ENCODE measurements at places on chromosomes 1 and 21. TPM values are rescaled to one million over a fixed set of nuclear protein-coding genes. Genes with fewer than 3 reads are reported as not detected.

HORMAD1 gene
- total RNA-seq, result 1.2 TPM

NPL gene
- total RNA-seq, result 16.2 TPM

AK5 gene
- total RNA-seq, result 6.9 TPM

ADAMTS5 gene
- 20.4 TPM for total RNA-seq

GREM2 gene
- total RNA-seq, result 1.2 TPM

GUCA2A gene
- total RNA-seq, result not detected

ZNF697 gene
- 3.7 TPM for total RNA-seq

KCNAB2 gene
- 8.8 TPM for total RNA-seq

HTR6 gene
- not detected for total RNA-seq

PIGR gene
- total RNA-seq, result 0.25 TPM

RAP1GAP gene
- 1.2 TPM for total RNA-seq

NBPF10 gene
- total RNA-seq, result 2.5 TPM

LCE6A gene
- not detected for total RNA-seq

UFC1 gene
- 61.1 TPM for total RNA-seq

BRDT gene
- total RNA-seq, result not detected

S100A12 gene
- 4.2 TPM for total RNA-seq

KCNH1 gene
- 3.9 TPM for total RNA-seq

ACOT11 gene
- total RNA-seq, result 26.0 TPM

S100A9 gene
- 4,658 TPM for total RNA-seq

FOXO6 gene
- 1.7 TPM for total RNA-seq

TNFRSF14 gene
- total RNA-seq, result 49.6 TPM

RIPPLY3 gene
- total RNA-seq, result not detected

HLCS gene
- 10.3 TPM for total RNA-seq

CD46 gene
- total RNA-seq, result 143 TPM

SPRR2E gene
- 11.8 TPM for total RNA-seq

FCAMR gene
- total RNA-seq, result not detected

RNASEL gene
- total RNA-seq, result 5.4 TPM

All from vagina (tissue), 2 donors.